Activated CD4-positive, alpha-beta T cell treated with anti-CD3 and anti-CD28 coated beads, Interleukin-2, amount 50 U/mL, for 1 hour (primary cell): ENCODE measurements at places on chromosomes 4 and X.

- no peak for DNase-seq
These were observed 4.3 kb upstream of the RAPGEF2 start for GRCh38 chr4:159098482-159099127.

DNA sequence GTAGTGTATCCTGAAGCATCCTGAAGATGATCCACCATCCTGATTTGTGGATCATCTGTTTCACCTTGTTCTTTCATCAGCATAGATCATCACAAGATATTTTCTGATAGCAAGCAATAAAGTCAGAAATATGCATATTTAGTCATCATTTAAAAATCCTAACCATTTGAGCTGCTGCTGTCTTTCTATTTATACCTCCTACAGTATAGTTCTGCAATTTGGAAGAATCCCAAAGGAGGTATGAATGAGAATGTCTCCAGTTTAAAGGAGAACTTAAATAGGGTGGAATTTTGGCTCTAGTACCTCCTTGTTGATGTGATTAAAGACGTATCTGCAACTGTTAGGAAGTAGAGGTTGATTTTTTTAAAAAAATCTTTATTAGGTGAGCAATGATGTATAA is 7.6 kb downstream of the SLC25A14 start:
- DNase-seq, result no peak

GRCh38 chr4:153153339-153153871 is 50.8 kb upstream of the TRIM2 start:
- DNase-seq, result peak; percentile 73

- DNase-seq, result no peak
These were observed 214.6 kb upstream of the FAM241A start for GRCh38 chr4:111930659-111931058.

DNA sequence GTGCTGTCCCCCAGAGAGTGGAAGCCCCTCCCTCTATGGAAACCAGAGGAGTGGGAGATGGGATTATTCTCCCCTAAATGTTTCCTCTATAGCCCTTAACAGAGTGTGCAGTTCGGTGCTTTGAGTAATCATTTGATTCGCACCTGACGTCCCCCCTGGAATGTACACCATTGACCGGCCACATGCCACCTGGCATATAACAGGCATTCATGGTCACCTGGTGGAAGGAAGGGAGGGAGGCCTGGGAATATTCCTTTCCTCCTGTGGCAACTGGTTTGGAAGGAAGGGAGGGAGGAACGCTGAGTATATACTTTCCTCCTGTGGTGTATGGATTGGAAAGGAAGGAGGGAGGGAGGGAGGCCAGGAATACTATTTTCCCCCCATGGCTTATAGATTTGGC is 77.2 kb downstream of the CRMP1 start:
- no peak for DNase-seq

- peak; percentile 93 for DNase-seq
These were observed 557 bp upstream of the FAM53A start for GRCh38 chr4:1684506-1685234.

GRCh38 chr4:141021397-141022110 is 111.7 kb downstream of the RNF150 start:
- no peak for DNase-seq
